NCI-H69 (cell line): ENCODE measurements at places on chromosomes 16 and 17.

DNA sequence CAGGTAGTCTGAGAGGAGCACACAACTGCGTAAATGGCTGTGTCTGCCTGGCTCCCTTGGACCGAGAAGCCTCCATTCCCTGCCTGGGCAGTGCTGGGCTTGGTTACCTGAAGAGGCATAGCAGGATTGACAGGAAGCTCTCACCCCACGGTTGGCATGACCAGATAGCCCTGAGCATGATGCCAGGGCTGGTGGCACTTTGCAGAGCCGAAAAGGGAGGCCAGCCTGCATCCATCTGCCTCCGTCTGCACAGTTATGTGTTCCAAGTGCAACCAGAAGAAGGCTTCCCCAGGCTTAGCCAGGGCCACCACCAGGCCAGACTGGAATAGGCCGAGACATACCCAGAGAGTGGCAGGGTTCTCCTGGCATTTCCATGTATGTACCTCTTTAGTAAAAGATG is 36.6 kb downstream of the GNAO1 start:
- DNase-seq, result no peak

DNA sequence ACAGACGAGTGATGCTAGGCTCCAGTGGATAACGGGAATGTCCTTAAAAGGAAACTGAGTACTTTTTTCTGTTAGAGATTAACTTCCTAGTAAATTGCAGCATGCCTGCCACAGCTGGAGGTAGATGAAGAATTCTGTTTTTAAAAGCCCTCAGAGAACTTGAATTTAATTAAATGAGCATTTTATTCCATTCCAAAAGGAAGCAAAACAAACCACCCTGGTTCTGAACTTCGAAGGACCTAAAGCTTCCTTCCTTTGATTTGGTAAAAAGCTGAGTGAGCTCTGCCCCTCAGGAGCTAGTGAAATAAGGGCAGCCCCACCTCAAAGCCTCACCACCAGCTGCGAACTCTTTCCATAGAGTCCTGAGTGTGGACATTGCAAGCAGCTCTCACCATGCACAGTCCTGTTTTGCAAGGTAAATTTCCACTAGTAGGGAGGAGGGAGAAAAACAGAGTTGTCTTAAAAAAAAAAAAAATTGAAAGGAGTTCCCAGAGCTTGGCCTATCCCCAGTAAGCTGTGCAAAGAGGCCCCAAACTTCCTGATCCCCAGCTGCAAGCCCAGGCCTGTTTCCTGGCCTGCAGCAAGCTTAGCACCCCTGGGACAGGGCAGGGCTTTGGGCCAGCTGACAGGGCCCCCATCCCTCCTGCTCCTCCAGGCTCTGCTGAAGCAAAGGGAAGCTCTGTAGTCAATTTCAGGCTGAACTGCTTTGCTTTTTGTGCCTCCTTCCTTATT is 11.2 kb downstream of the CHD9NB start:
- peak; percentile 41 for DNase-seq

DNA sequence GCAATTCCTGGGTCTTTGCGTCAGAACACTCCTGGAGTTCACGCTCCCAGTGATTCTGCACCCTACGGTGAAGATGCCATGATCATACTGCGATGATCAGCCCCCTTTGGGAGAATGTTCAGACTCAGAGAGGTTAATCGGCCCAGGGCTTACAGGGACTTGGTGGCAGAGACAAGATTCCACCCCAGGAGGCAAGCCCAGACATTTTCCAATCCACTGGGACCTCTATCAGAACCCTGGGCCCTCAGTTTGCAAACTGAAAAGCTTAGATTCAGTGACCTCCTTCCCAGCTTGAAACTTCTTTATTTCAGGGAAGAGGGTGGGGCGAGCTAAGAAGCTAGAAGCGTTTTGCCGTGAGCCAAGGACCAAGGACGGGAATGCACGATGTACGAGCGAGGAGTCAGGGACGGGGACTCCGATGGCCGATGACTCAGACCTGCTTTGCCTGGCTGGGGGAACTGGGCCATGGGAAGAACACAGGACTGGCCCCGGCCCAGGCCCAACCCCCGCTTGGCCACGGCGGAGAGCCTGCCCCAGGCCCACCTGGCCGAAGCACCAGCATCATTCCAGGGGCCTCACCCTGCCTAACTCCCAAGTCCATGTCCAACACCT is 34.7 kb downstream of the SOCS3 start:
- DNase-seq, result no peak

DNA sequence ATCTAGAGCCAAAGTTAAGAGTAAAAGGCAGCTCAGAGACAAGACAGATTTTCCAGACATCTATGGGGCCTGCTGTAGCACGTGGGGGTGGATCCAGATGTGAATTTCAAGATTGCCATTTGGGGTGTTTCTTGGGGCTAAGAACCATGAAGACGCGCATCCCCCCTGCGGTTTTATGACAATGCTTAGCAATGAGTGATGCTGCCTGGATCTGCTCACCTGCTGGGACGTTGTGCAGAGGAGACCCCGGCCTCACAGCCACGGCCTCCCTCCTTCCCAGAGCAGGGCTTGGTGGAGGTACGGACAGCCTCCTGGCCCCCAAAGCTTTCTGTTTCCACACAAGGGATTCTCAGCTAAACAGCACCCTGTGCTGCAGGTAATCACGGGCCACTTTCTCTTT is 151.5 kb upstream of the DYNLRB2 start:
- DNase-seq, result no peak

DNA sequence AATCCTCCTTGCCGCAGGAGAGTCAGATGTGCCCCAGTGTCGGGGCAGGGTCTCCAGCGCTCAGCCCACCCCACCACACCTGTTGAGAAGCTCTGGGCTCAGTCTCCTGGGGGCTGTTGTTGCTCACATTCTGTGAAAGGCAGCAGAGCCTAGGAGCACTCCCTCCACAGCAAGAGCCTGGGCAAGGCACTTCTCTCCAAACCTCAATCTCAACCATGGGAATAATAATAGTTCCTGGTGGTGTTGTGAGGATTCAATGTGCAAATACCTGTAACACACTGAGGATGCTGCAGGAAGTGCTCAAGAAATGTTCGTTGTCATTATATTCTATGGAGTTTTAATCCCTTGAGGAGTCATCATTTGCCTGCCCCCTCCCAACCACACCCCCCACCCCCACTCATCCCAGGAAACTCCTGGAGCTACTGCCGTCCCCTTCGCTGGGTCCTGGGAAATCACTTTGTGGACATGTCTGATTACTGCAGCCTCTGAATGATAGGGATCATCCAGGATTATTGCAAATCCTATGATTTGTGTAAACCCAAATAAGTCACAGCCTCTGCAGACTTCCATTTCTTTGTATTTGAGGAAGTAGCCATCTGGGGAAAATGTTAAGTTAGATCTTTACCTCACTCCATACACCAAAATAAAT is 61.5 kb downstream of the CCT6B start:
- no peak for DNase-seq

GRCh38 chr17:1050246-1050995 is 53.5 kb downstream of the TIMM22 start:
- no peak for DNase-seq

DNA sequence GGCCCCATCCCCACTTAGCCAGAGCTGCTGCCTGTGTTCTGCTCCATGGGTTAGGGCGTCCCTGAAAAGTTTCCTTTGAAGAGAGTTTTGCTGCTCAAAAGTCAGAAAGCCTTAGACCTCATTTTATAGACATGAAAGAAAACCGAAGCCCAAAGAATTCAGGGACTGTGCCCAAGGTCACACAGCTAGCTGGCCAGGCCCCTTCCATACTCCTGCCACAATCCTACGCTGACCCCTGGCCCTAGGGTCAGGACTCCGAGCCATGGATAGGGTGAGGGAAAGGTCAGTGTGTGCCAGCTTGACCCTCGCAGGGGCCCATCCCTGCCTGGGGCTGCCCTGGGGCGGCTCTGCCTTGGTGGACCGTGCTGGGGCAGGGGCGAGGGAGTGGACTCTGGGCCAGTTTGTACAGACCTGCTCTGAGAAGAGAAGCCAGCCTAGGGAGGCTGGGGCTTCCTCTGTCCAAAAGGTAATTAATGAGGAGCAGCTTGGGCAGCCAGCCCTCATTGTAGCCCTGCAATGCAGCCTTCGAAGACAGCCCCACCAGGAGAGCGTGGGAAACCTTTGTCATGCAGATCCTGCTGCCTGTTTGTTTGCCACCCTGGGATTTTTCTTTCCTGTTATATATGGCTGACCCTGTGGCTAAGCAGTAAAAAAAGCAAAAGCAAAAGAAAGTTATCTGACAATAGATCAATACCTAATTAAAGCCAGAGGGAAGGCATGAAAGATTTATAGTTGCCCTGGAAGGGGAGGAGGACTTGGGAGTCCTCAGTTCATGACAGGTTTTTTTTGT is 37.4 kb downstream of the RHBDL3 start:
- peak; percentile 84 for DNase-seq

DNA sequence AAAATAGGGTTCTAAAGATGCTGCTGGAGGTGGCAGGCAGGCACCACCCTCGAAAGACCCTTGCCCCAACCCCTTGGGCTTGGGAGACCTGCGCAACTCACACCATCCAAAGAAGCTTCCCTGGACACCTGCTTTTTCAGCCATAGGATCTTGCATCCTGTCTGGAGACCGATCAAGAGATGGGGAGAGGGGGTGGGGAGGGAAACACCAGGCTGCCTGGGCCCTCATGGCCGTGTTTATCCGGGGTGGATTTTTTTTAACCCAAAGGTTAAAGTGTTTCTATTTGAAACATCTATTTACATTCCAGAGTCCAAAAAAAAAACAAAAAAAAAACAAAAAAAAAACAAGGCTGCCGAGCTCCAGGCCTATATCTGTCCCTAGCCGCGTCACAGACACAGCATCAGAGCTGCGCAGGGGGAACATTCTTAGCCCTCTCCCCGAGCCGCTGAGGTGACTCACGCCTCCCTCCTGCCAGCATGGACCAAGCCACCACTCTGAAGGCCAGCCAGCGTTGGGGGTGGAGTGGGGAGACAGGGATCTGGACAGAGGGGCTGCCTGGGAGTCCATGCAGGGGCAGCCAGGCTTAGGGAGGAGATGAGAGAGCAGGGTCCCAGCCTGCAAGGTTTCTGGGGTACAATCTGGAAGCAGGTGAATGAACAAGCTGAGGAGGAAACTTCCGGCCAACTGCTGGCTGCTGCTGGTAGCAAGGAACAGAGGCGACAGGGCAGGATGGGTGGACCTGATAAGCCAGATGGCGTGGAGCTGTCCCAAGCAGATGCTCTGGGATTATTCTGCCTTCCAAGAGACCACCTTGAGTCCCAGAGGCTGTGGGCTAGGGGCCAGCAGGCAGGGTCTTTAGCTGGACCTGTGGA is 14.8 kb downstream of the HDAC5 start:
- DNase-seq, result no peak

DNA sequence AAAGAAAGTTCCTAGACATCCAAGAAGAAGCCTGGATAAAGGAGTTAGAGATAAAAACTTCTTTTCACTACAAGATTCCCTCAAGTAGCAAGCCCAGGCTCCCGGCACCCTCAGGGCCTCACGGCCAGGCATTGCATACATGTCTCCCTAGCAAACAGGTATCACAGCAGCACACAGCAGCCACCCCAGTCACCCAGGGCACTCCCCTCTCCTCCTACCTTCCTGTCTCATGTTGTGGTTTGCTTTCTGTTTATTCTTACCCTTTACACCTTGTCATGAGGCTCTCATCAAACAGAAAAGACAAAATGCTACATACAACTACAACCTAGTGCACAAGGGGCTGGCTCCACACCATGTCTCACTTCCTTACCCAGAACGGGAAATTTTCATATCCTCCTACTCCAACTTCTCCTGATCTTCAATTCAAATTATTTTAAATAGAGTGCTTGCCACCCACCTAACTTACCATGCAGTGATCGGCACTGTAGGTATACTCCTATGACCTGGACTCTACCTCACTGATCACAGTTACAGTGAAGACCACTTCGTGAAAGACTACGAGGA is 42.7 kb downstream of the XPO6 start:
- no peak for DNase-seq

DNA sequence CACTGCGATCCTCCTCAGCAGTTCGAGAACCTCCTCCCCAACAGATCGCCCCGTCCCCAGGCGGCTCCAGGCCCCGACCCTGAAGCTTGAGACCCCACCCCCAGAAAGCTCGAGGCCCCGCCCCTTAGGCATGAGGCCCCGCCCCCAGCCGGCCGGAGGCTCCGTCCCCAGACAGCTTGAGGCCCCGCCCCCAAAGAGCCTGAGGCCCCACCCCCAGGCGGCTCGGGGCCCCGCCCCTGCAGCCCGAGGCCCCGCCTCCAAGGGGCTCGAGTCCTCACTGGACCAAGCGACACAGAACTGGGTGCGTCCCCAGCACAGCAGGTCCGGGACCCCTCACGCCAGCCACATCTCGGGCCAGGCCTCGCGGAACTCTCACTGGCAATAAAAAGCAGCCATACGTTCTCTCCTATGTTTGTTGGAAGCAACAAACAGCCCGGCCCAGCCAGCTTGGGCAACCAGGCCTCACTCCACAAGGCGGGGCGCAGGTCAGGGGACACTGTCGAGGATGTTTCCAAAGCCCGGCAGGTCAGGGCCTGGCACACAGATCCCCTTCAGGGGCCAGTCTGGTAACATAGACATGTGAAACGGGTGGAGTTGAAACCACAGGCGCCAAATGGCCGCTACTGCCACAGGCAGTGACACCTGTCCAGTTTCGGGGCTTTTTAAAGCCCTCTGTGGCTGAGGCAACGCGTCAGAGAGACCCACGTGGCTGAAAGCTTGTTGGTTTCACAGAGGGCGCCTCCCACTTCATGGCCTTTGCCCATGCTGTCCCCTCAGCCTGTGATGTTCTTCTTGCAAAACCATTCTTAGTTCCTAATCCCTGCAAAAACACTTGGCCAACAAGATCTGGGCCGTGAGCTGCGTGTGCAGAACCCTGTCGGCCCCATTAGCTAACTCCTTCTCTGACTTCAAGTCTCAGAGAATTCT is 224.2 kb downstream of the PARN start:
- no peak for DNase-seq

DNA sequence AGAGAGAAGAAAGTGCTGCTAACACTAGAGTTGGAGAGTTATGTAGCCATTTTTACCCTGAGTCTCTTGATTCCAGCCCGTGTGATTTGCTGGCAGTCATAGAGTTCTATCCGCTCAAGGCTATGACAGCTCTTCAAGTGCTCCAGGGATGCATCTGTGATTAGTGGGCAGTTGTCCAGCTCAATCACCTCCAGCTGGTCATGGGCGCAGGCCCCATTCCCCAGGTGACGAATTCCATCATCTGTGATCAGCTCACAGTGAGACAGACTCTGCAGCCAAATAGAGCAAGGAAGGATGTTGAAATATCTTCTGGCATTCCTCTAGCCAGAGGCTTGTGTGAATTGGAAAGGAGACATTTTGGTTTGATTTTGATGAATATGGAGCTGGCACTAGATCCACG is 38.4 kb upstream of the STAC2 start:
- DNase-seq, result no peak

DNA sequence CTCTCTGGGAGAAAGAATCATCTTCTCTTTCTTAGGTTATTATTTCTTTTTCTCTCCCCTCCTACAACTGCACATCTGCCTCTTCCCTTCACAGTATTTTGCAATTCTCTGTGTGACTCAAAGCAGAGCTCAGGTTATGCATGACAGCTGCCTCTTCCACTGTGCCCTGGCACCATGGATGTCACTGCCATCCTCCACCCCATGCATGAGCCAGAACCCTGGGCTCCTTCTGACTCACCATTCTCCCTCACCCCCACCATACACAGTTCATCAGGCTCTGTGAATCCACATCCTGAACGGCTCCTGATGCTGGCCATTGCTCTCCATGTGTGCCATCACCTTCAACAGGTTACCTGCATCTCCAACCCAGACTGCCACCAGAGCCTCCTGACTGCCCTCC is 23.9 kb downstream of the CA10 start:
- DNase-seq, result no peak

- DNase-seq, result no peak
Observed at GRCh38 chr17:9237053-9237410, 215.7 kb downstream of the NTN1 start.
